ENCODE measurements at places on chromosomes 13 and 19.
A peak's percentile ranks its signal among the peaks of the same experiment; 100 is the strongest.

- DNase-seq = peak; percentile 80
Measured at GRCh38 chr13:51797664-51798488, 6.1 kb downstream of the DHRS12 start.

DNA sequence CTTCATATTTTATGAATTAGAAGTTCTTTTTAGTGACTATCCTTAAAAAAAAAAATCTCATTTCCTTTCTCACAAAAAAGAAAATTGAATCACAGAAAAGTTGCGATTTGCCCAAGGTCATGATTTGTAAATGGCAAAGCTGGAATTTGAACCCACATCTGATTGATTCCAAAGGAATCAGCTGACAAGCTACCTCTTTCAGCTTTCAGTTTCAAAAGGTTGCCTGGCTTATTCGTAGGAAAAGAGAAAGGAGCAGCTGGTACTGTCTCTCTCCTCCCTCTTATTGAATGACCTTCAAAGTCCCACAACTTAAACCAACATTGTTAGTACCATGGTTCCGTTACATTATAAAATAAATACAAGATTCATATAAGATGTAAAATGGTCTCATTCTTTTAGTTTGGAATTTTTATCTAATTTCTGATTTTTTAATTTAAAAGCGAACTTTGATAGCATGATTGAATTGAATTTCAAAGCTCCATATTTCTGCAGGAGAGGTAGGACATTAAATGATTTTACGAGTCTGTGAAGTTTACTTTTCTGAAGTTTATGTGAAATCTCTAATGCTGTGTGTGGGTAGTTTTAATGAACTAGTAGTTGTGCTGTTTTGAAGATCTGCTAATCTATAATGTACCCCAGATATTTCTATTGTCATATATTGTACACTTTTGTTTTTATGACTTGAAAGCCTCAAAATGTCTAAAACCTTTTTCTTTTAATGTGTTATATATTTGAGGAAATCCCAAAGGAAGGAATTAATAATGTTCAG is 18.5 kb upstream of the KCTD4 start:
- DNase-seq = no peak

- no peak for DNase-seq
Measured at GRCh38 chr19:47512183-47512947, 2.5 kb downstream of the NAPA start.

DNA sequence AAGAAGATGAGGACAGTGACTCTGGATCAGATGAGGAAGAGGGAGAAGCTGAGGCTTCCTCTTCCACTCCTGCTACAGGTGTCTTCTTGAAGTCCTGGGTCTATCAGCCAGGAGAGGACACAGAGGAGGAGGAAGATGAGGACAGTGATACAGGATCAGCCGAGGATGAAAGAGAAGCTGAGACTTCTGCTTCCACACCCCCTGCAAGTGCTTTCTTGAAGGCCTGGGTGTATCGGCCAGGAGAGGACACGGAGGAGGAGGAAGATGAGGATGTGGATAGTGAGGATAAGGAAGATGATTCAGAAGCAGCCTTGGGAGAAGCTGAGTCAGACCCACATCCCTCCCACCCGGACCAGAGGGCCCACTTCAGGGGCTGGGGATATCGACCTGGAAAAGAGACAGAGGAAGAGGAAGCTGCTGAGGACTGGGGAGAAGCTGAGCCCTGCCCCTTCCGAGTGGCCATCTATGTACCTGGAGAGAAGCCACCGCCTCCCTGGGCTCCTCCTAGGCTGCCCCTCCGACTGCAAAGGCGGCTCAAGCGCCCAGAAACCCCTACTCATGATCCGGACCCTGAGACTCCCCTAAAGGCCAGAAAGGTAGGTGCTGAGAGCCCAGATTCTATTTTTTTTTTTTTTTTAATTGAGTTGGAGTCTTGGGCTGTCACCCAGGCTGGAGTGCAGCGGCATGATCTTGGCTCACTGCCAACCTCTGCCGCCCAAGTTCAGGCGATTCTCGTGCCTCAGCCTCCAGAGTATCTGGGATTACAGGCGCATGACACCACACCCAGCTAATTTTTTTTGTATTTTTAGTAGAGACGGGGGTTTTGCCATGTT is 2.3 kb downstream of the PPP1R15A start:
- DNase-seq = no peak

DNA sequence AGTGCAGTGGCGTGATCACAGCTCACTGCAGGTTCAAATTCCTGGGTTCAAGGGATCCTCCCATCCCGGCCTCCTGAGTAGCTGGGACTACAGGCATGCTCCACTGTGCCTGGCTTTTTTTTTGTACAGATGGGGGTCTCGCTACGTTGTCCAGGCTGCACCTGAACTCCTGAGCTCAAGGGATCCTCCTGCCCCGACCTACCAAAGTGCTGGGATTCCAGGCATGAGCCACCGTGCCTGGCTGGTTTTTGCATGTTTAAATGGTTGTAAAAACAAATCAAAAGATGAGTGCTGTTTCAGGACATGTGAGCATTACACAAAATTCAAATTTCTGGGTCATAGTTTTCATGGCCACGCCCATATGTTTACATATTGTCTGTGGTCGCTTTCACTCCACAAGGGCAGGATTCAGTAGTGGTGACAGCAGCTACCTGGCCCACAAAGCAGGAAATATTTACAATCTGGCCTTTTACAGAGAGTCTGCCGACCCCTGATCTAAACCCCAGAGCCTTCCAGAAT is 5.3 kb downstream of the MATK start:
- DNase-seq = no peak

Data from CD4-positive, alpha-beta T cell treated with Interleukin-15 for 4 hours (primary cell).